ENCODE measurements at places on chromosomes 16 and 17.

DNA sequence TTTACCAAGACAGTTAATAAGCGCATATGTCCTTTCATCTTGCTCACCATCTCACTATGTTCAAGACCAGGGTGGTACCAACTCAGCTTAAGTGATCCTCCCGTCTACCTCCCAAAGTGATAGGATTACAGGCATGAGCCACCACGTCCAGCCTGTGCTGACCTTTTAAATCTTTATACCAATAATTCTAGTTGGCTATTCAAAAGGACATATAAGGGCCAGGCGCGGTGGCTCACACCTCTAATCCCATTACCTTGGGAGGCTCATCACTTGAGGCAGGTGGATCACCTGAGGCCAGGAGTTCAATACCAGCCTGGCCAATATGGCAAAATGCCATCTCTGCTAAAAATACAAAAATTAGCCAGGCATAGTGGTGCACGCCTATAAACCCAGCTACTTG, 2.4 kb downstream of the CEP95 start:
- no peak for DNase-seq

- no peak for DNase-seq
These were observed 111.8 kb downstream of the IRX3 start for GRCh38 chr16:54174750-54175149.

DNA sequence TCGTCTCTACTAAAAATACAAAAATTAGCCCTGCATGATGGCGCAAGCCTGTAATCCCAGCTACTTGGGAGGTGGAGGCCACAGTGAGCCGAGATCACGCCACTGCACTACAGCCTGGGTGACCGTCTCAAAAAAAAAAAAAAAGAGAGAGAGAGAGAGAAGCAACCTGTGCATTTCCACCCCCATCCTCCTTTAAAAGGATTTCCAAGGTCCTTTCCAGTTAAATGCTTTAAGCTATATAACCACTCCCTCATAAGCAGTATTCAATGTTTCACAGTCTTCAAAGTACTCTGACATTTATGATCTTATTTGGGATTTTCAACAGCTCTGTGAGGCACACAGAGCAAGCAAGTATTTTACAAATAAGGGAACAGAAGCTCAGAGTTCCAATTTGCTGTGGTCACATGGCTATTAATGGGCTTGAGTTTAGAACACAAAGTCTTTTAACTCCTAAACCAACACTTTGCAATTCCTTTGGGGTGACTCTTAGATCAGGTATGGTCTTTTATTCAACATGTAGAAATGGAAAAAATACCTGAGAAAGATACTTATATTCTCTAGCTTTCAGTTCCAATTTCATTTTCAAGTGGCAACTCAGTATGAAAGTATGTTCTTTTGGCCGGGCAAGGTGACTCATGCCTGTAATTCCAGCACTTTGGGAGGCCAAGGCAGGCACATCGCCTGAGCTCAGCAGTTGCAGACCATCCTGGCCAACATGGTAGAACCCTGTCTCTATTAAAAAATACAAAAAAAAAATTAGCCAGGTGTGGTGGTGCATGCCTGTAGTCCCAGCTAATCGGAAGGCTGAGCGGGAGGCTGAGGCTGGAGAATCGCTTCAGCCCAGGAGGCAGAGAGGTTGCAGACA, 31.3 kb downstream of the SPOP start:
- peak; percentile 54 for DNase-seq

- DNase-seq: no peak
These were observed 24.5 kb downstream of the FBXO39 start for GRCh38 chr17:6800422-6801027.
